ENCODE measurements at places on chromosomes 12 and 14.
A peak's percentile ranks its signal among the peaks of the same experiment; 100 is the strongest.

- DNase-seq, result no peak
Measured at GRCh38 chr14:100419856-100420255, 96.7 kb downstream of the SLC25A47 start.

DNA sequence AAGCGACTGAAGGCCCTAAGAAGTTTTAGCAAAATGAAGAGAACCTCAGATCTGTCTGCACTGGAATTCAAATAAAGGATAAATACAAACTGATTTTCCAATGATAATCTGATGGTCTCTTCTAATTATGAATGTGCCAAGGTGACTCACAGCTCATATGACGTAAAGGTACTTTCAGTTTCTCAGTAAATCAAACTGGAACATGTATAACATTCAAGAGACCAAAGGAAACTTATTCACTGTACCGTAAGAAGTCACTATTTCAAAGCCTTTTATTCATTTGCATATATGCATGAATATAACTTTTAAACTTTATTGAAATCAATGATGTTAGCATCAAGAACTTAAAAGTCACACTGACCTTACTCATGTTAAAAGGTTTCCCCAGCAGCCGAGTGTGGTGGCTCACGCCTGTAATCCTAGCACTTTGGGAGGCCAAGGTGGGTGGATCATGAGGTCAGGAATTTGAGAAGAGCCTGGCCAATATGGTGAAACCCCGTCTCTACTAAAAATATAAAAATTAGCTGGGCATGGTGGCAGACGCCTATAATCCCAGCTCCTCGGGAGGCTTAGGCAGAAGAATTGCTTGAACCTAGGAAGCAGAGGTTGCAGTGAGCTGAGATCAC is 52.2 kb downstream of the ATXN2 start:
- DNase-seq, result no peak

DNA sequence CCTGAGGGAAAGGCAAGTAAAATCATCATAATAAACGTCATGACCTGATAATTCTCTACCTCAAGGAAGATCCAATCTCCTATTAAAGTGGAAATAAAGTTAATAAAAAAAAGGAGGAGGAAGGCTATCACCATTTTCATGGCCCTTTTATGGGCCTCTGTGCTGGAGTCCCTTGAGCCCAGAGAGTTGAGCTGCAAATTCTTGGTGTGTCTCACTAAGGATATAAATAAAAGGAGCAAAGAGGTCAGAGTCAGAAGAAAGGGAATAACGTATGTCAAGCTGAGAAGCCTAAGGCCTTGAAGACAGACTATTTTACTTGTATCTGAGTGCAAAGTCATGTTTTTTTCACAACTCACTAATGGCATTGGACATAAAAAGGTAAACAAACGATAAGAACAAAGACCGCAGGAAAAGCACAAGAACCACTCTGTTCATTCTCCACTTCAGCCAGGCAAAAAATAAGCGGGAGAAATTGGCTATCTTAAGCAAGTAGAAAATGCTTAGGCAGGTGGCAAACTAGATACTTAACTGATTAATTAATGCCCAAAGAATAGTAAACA is 12.0 kb upstream of the SMIM10L1 start:
- DNase-seq, result no peak

- no peak for DNase-seq
Measured at GRCh38 chr12:68638721-68639395, 28.2 kb downstream of the RAP1B start.

DNA sequence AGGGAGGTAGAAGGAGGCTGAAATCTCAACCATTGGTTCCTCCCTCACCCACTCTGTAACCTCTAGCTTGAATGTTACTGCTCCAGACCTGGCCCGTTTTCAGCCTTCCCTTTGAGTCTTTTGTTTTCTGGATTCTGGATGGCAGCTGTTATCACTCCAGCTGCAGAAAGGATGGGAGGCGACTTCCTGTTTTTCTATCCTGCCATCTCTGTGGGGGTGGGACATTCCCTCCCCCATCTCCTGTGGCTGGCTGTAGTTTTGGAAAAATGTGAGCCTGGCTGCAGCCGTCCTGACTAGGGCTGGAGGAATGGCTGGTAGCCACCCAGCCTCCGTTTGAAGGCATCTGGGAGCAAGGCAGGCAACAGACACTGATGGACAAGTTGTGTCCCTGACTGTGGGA is 2.9 kb upstream of the PPFIBP1 start:
- no peak for DNase-seq

DNA sequence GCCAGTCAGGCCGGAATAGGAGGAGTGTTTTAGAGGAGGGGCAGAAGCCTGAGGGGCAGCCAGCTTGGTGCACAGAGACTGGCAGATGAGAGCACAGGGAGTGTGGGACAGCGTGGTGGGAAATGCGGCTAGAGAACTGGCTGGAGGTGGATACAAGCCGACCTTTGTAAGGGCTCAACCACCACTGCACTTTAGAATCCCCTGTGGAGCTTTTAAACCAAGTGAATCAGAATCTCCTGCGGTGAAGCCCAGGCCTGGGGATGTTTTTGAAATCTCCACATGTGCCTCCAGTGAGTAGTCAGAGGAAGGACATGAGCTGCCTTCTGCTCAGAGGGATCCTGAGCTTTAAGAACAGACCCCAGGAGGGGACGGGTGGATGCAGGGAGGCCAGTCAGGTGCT is 10.9 kb upstream of the PCED1B start:
- no peak for DNase-seq

- no peak for DNase-seq
Measured at GRCh38 chr14:89320381-89321000, 96.5 kb downstream of the FOXN3 start.

- no peak for DNase-seq
Measured at GRCh38 chr14:73261520-73262426, 24.5 kb downstream of the PAPLN start.

DNA sequence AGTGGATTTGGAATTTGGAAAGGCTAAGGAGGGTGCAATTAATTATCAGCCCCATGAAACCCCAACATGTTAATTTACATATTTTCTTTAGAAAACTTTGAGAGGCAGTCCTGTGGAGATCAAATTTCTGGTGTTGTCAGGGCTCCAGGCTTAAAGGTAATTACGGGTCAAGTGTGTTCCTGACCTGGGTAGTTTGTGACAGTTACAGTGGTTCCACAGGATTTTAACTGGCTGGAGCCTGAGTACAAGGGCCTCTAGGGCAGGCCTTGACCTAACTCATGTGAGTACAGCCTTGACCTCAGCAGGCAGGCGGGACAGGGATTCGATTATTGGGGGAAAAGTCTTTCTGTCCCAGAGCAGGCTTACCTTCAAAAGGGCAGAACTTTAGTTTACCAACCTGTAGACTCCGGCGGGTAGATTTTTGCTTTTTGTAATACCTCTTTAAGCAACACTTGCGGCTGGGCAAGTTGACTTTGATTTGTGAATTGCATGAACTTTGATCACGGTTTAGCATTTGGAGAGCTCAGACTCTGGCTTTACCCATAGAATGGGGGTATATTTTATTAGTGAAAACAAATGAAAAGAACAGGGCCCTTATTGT is 8.4 kb upstream of the PPTC7 start:
- DNase-seq, result no peak

GRCh38 chr12:64082866-64083268 is 139.2 kb downstream of the KICS2 start:
- DNase-seq, result no peak

DNA sequence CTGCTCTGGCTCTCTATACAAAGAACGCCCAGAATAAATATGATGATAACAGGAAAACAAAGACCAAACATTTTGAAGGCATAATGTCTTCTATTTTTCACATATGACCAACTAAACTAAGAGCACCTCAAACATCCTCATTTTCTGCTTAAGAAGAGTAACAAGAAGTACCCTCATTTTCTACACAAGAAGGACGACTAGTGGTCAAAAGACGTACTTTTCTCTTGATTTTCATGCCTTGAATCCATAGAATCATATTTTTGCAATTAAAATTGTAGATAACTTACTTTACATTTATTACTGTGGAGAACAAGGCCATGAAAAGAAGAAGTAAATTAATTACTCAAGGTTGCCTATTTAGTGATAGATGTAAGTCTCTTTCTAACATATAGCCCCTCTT is 358.6 kb downstream of the DUSP6 start:
- DNase-seq, result no peak

GRCh38 chr12:75933101-75933500 is 98.5 kb downstream of the PHLDA1 start:
- DNase-seq, result no peak

DNA sequence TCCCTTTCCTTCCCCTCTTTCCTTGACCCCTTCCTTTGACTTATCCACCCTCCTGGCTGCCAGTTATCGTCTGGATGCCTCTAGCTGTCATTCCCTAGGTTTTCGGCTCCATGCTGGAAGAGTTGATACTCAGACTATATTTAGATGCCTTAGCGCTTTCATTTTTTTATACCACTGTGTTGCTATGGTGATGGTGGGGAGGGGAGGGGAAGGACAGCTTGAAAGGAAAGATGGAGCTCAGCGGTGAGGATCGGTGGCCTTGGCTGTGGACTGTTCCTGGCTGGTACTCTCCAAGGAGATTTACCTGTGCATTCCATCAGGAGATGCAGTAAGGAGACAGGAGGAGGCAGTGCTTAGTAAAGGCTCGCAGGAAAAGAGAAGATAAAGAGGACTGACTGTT is 108.7 kb downstream of the SLC8A3 start:
- no peak for DNase-seq

DNA sequence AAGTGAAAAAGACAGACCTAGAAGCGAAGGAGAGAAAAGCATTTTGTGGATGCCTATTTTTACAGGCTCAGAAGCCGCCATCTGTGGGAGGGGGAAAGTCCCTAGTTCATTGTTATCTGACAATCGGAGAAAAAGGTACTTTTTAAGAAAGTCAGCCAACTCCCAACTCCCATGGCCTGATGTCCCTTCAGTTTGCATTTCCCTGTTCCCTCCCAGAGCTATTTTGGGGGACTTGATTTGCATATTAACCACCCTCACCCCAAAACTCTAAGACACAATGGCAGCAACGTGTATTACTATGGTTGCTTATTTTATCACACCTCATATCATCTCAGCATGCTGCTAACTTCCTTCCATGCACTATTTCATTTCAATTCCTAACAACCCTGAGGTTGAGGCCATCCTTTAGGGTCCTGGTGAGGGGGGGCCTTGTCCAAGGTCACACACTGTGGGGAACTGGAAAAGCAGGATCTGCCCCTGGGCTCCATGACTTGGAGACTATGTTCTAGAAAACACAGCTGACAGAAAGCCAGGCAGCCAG is 18.7 kb downstream of the HVCN1 start:
- DNase-seq, result peak; percentile 40

GRCh38 chr14:72008666-72009065 is 76.4 kb downstream of the RGS6 start:
- no peak for DNase-seq

- no peak for DNase-seq
Measured at GRCh38 chr12:104605685-104606084, 148.9 kb downstream of the CHST11 start.

DNA sequence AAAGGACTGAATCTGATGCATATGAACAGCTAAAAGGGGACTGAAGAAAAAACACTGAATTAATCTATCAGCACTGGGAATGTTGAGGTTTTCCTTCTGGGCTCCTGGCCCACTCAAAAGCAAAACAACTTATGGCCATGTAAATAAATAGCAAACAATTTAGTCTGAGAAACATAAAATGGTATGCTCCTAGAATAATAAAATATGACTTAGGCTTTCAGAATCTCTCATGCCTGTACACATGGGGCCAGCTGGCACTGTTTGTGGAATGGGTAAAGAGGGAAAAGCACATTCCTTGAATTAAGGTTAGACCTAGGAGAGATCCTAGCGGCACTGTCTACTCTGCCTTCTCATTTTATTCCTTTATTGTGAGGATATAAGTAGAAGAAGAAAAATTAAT is 6.2 kb downstream of the KLHDC2 start:
- DNase-seq, result no peak

GRCh38 chr14:72755766-72756165 is 138.1 kb downstream of the DPF3 start:
- no peak for DNase-seq

DNA sequence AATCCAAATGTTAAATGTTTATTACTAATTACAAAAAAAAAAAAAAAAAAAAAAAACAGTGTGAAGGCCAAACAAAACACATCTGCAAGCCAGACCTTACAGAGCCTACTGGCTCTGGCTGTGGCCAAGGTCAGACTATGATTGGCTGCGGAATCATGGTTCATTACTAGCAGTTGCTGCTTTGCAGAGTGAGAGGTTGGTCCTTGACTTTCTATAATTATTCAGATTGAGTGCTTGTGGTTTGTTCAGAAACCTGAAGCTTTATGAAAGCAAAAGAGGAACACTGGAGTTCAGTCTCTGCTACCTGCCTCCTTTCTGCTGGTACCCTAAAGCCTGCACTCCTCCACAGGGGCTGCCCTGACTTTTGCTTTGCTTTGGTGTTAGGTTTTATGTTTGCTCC is 550.9 kb downstream of the BCL11B start:
- DNase-seq, result no peak

DNA sequence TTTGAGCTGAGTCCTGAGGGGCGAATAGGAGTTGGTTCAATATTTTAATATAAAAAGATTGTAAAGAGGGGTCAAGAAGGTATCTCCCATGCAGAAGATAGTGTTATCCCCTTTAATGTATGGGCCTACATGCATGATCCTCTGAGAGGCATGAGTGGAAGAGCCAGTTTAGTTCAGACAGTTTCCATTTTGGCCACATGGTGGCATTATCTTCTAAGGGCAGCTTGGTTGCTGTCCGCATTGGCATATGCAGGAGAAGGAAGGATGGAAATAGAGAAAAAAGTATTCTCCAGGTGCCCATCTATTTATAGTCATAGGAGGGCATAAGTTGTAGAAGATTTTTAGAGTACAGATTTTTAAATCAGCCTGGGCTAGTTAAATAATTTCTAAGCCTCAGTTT is 5.4 kb downstream of the SAMD4A start:
- DNase-seq, result no peak

DNA sequence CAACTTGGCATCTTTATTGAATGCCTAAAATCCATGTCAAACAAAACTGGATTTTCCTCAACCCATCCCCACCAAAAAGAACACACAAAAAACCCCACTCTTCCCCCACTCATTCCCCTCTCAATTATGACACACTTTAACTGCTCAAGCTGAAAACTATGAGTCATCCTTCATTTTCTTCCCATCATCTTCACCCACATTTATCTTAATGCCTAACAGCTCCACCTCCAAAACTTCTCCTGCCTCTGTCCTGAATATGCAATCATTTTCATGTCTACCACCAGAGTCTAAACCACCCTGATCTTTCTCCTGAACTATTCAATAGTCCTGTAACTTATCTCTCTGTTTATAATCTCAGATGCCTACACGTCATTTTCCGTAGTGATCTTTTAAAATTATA is 239.7 kb downstream of the BCAT1 start:
- no peak for DNase-seq

- DNase-seq, result no peak
Measured at GRCh38 chr12:31572900-31573600, 17.9 kb downstream of the DENND5B start.

DNA sequence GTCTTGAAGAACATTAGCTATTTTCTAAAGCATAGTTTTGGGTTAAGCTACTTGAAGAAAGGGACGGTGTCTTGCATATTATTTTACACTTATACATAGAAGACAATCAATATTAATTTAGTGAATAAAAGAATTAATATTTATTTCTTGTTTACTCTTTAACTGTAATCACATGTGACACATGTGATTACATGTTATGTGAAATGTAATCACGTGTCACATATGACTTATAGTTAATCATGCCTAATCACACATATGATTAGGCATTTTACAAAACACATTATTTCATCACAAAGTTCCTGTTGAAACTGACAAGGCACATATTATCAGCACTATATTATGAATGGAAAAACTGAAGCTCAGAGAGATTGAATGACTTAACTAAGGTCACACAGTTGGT is 4.8 kb downstream of the PAH start:
- DNase-seq, result no peak

GRCh38 chr12:53061404-53062010 is 11.6 kb downstream of the TNS2 start:
- DNase-seq, result no peak
